ENCODE measurements at places on chromosomes 6 and 20. TPM values are rescaled to one million over a fixed set of nuclear protein-coding genes. Genes with fewer than 3 reads are reported as not detected.

- H3K36me3 ChIP-seq, result no peaks in the 10 kb centered on the region
- H3K27me3 ChIP-seq, result peaks cover 22% of the 10 kb centered on the region
- DNase-seq, result no peak
- H3K4me3 ChIP-seq, result no peak overlapping the region
- no peak overlapping the region for H3K27ac ChIP-seq
- H3K4me1 ChIP-seq, result no peaks in the 10 kb centered on the region
These were observed 57.3 kb downstream of the PHACTR3 start for GRCh38 chr20:59661621-59662020.

DNA sequence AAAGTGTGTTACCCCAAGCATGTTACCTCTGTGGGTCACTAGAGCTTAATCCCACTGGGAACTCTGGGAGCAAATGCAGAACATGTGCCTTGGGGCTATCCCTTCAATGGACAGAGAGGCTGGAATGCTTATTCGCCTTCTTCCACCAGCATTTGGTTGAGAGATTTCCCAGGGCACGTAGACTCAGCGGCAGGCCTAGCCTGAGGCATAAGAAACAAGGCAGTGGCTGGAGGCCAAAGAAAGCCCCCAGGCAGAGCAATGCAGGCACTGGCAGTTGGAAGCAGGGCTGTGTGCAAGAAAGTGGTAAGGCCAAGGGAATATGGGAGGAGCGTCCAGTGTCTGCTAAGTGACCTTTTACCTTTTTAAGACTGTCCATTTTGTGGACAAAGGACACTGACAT, 114.0 kb upstream of the FLRT3 start:
- no peak overlapping the region for H3K27ac ChIP-seq
- H3K4me1 ChIP-seq, result no peaks in the 10 kb centered on the region
- no peaks in the 10 kb centered on the region for H3K27me3 ChIP-seq

GRCh38 chr6:65000815-65001214, 706.2 kb downstream of the EYS start:
- no peaks in the 10 kb centered on the region for H3K4me1 ChIP-seq
- H3K27me3 ChIP-seq, result no peaks in the 10 kb centered on the region
- no peak overlapping the region for H3K27ac ChIP-seq
- no peak for DNase-seq
- no peaks in the 10 kb centered on the region for H3K36me3 ChIP-seq

DNA sequence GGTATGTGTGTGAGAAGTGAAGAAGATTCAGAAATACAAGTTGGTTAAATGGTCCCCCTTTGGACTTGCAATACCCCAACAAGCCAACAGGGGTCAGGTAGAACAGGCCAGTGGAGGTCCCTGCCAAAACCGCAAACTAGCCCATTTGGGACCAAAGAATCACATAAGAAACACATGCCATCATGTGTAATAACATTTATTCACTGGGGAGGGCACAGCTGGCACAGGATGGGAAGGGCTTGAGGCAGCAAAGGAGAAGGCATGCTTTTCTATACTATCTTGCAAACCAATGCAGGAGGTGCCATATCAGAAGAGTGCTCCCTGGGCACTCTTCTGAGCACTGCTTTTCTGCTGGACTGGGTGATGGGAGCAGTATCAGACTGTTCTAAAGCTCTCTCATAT, 116.1 kb upstream of the TRAF3IP2 start:
- H3K36me3 ChIP-seq, result no peaks in the 10 kb centered on the region
- H3K4me3 ChIP-seq, result no peak overlapping the region
- no peaks in the 10 kb centered on the region for H3K27me3 ChIP-seq
- peaks cover 7% of the 10 kb centered on the region for H3K4me1 ChIP-seq

- H3K4me3 ChIP-seq, result peak overlapping the region; percentile 8
- peak overlapping the region; percentile 93 for H3K27ac ChIP-seq
- peaks cover 73% of the 10 kb centered on the region for H3K4me1 ChIP-seq
- H3K27me3 ChIP-seq, result no peaks in the 10 kb centered on the region
- DNase-seq, result peak; percentile 90
These were observed 96.8 kb downstream of the ARMC2 start for GRCh38 chr6:108944707-108945680.

DNA sequence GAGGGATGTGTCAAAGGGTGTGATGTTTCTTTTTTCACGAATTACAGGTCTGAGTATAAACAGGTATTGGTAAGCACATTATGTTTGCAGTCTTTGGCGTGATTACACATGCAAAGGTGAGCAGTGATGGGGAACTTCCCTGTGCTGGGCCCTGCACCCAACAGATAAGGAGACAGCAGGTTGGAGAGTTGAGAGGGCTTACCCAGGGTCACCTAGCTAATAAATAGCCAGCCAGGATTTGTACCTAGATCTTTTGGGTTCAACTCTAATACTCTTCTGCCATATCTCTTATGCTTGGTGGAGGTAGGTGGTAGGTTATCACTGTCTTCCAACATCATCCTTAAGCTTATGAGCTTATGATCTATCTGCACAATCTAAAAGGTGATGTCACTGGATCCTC, 46.5 kb downstream of the AFG1L start:
- no peak overlapping the region for H3K4me3 ChIP-seq
- no peaks in the 10 kb centered on the region for H3K4me1 ChIP-seq
- no peak for DNase-seq
- no peaks in the 10 kb centered on the region for H3K27me3 ChIP-seq
- H3K36me3 ChIP-seq, result no peaks in the 10 kb centered on the region

GRCh38 chr6:166487148-166487547, 99.3 kb downstream of the RAMACL start:
- no peaks in the 10 kb centered on the region for H3K27me3 ChIP-seq
- H3K27ac ChIP-seq, result no peak overlapping the region
- H3K36me3 ChIP-seq, result no peaks in the 10 kb centered on the region
- no peak overlapping the region for H3K4me3 ChIP-seq

- H3K27ac ChIP-seq, result no peak overlapping the region
- H3K36me3 ChIP-seq, result peaks cover 84% of the 10 kb centered on the region
- no peak overlapping the region for H3K4me3 ChIP-seq
- no peaks in the 10 kb centered on the region for H3K27me3 ChIP-seq
These were observed 14.8 kb downstream of the MTCH1 start for GRCh38 chr6:36970892-36971842.

- no peak overlapping the region for H3K4me3 ChIP-seq
- H3K4me1 ChIP-seq, result no peaks in the 10 kb centered on the region
- H3K36me3 ChIP-seq, result no peaks in the 10 kb centered on the region
- H3K27ac ChIP-seq, result no peak overlapping the region
These were observed 34.2 kb upstream of the DLGAP4 start for GRCh38 chr20:36271639-36272546.

DNA sequence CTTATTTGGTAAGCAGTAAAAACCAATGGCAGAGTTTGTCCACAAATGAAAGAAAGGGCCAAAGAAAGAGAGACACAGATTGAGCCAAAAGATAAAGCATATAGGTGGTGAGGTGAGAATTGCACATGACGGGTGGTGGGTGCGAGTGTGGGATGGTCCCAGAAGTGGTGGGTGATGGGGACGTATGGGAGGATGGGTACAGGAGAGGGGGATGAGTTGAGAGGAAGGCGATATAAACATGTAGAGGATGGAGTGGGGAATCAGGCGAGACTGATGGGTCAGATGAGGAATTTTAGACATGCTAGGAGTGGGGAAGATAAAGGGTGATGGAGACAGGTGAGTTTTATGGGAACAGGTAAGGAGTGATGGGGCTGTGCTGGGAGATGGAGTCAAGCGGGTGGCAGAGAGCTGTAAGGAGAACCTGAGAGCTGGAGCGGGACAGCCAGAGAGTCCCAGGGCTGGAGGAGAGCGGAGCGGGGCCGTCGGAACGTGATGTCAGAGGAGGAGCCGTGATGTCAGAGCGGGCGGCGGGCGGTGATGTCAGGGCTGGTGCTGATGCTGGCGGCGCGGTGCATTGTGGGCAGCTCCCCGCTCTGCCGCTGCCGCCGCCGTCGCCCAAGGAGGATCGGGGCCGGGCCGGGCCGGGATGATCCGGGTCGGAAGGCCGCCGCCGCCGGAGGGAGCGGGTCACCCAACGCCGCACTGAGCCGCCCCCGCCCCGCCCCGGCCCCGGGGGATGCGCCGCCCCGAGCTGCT, at the start of gene TTBK1:
TSS of gene TTBK1 (plus strand) at position 574 of the 756 bp plus-strand sequence. CDS start 3,180 bp downstream, outside the sequence.
- H3K27me3 ChIP-seq, result peaks cover 21% of the 10 kb centered on the region
- H3K4me3 ChIP-seq, result no peak within 1 kb of the TSS
- no peak within 1 kb of the TSS for H3K27ac ChIP-seq
- no peaks in the 10 kb centered on the region for H3K36me3 ChIP-seq
- peaks cover 15% of the 10 kb centered on the region for H3K4me1 ChIP-seq
- DNase-seq, result no peak

- no peaks in the 10 kb centered on the region for H3K27me3 ChIP-seq
- no peak overlapping the region for H3K27ac ChIP-seq
- H3K36me3 ChIP-seq, result no peaks in the 10 kb centered on the region
- no peak for DNase-seq
- H3K4me1 ChIP-seq, result no peaks in the 10 kb centered on the region
These were observed 136.8 kb downstream of the BFSP1 start for GRCh38 chr20:17394411-17394810.

DNA sequence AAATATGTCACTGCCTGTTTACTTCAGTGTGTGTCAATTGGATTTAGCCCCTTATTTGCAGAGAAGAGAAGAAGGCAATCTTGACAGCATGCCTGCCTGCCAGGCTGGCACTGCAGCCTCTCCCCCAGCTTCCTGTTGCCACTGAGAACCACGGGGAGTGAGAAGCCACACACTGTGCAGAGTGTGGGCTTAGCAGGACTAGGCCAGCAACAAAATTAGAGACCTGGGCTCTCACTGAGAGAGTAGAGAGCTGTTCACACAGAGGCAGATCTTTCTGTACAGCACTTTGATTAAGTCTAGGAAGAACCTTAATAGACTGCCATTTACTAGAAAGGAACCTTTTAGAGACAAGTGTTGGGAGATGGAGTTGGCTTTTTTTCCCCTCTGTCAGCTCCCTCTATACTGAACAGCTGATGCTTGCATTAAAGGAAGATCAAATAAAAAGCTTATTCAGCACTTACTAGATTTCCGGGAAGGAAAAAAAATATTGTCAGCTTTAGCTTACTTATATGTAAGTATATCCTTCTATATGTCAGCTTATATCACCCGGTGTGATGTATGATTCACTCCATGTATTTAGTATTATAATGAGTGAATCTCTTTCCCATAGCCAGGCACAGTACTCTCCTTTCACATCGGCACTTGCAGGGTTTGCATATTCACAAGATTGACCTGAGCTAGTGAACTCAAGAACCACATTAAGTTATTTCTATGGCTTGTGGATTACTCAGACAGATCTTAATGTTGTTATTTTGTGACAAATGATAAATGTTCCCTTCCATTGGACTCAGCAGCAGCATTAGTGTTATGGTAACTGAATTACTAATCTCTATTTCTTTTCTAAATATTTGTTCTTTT, 851.0 kb upstream of the EPHA7 start:
- H3K4me1 ChIP-seq, result no peaks in the 10 kb centered on the region
- H3K27ac ChIP-seq, result no peak overlapping the region
- no peaks in the 10 kb centered on the region for H3K36me3 ChIP-seq
- no peaks in the 10 kb centered on the region for H3K27me3 ChIP-seq

- DNase-seq, result no peak
- H3K27me3 ChIP-seq, result peaks cover 7% of the 10 kb centered on the region
- H3K36me3 ChIP-seq, result no peaks in the 10 kb centered on the region
- H3K4me1 ChIP-seq, result no peaks in the 10 kb centered on the region
- no peak overlapping the region for H3K4me3 ChIP-seq
These were observed 40.3 kb downstream of the RSPO4 start for GRCh38 chr20:961768-962167.

- no peaks in the 10 kb centered on the region for H3K36me3 ChIP-seq
- peaks cover 66% of the 10 kb centered on the region for H3K4me1 ChIP-seq
- no peaks in the 10 kb centered on the region for H3K27me3 ChIP-seq
- peak; percentile 34 for DNase-seq
- peak overlapping the region; percentile 2 for H3K4me3 ChIP-seq
These were observed 38.7 kb downstream of the DUSP22 start for GRCh38 chr6:330948-331347.

- H3K27ac ChIP-seq, result peak overlapping the region; percentile 97
- peak overlapping the region; percentile 94 for H3K4me3 ChIP-seq
- no peaks in the 10 kb centered on the region for H3K36me3 ChIP-seq
- H3K27me3 ChIP-seq, result no peaks in the 10 kb centered on the region
- no peak for DNase-seq
These were observed 1.2 kb downstream of the ZFAND3 start for GRCh38 chr6:37820718-37821079.

SAMD10 gene
- 1.1 TPM for total RNA-seq

LRRC73 gene
- total RNA-seq, result 0.36 TPM

SNAP91 gene
- 2.2 TPM for total RNA-seq

BANF2 gene
- not detected for total RNA-seq

TMEM244 gene
- total RNA-seq, result not detected
